ENCODE measurements at places on chromosomes 4 and X.

- no peak for DNase-seq
These were observed 17.4 kb downstream of the VEGFC start for GRCh38 chr4:176775338-176775737.

DNA sequence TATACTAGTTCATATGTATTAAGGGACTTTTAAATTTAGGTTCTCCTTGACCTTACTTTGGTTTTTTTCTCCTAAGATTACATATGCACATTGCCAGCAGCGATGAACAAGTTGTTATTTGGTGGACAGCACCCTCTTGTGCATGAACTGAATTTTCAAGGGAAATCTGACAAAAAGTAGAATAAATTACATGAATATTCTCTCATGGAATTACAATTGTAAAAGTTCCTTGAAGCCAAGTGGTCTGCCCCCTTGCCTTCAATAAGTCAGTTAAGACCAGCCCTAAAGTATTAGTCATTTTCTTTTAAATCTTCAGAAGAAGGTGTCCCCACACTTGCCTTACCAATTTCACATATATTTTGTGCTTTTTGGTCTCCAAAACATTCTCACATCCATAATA, 30.7 kb upstream of the SMARCA5 start:
- DNase-seq: no peak

DNA sequence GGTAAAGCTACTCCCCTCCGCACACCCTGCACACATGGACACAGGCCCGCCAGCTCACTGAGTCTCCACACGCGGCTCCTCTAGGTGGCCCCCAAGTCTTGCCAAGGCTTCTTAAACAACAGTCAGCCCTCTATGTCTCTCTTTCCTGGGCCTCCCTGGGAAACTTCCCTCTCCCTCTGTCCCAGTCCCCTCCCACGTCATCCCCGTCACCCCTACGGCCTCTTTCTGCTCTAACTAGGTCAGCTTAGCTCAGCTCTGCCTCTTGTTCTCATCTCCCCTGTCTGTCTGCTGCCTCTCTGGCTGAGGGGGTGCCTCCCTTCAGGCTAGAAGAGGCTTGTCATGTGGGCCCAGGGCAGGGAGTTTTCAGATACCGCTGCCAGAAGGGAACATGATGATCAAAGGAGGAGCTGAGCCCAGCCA, 38.8 kb downstream of the SEPTIN6 start:
- DNase-seq: no peak

- no peak for DNase-seq
These were observed 19.9 kb downstream of the AWAT2 start for GRCh38 chrX:70029863-70030262.

GRCh38 chr4:137359691-137360315, 172.5 kb downstream of the PCDH18 start:
- DNase-seq: no peak

DNA sequence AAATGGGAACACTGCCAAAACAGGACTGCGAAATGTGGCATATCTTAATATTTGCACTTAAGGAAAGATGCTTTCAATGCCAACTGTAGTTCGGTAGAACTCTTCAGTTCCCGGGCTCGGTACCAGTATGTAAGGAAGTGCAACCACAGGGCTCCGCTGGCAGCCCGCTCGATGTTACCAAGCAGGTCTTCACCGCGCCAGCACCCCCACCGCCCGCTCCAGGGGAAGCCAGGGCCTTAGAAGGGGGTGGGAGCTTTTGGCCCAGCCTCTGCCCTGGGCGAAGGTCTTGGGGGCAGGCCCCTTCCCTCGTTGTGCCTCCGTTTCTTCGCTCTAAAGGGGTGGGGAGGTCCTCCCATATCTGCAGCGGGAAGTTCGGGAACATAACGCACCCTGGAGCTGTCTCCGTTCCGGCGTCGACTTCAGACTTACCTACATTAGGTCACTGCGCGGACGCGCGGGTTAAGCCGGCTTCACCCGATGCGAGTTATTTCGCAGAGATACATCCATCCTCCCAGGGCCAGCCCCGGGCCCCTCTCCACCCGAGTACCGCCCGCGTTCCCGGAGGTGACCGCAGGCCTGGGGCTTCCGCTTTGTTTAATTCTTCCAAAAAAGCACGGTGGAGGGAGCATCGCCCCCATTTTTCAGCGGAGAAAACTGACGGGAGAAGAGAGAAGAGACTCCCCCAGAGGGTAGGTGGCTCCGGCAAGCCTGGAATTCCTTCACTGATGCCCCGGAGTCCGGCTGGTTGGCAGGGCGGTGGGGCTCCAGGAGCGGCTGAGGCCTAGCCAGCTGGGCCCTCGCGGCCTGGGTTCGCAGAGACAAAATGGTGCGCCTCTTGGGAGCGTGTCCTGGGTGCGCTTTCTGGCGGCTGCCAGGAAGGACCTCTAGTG, 1.0 kb upstream of the HMX1 start:
- DNase-seq: no peak

GRCh38 chrX:111460607-111461006, 48.6 kb upstream of the DCX start:
- no peak for DNase-seq

DNA sequence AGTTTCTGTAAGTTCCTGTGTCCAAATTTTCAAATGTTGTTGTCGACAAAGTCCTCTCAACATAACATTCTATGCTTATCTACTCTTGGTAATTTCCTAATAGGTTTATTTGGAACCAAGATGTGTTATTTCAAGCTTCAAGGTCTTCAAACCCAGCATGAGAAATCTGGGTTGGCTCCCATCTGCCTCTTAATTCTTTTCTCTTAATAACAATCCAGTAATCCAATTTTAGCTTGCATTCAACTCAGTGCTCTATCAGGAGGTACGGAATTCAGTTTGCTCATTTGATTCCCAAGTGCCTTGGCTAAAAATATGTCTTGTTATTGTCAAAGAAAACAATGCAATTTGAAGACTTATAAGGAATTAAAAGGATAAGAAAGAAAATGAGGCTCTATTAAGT, 235.5 kb upstream of the MID1 start:
- DNase-seq: no peak

DNA sequence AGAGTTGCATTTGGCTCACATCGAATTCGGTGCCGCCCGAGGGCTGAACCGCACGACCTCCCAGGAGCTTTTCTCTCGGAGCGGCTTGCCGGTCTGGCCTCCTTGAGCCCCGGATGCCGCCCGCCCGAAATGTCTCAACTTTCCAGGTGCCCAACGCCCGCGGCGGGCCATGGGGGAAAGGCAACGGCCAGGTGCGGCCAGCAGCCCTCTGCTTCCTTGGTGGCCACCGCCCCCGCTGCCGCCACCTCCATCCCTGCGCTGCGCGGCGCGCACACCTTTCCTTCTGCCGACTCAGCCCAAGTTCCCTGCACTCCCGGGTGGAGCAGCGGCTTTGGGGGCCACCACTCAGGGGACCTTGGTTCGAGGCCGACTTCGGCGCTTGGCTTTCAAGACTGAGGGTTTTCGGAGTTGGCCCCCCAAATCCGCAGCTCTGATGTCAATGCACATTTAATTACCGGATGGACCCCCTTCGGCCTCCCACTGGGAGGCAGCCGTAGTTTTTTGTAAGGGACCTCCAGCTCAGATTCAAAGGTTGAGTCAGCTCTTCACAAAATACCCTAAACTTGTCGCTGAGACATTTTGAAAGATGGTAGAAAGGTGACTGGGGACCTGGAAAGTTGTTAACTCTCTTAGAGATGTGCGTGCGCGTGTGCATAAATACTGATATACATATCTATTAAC, 1.1 kb downstream of the AFF2 start:
- DNase-seq: no peak

DNA sequence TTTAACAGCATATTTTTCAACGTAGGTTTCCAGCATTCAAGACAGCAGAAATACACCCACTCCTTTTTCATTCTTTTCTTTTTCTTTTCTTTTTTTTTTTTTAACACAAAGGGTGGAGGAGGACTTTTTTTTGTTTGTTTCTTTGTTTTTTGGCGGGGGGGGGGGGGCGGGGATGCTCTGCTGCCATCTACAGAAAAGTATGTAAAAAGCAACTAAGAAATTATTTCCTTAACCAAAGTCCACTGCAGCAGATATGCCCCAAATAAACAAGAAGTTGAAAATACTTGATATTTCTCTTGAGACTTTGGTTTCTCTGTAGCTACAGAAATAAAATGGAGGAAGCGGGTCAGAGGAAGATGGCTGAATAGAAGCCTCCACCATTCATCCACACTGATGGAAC, 63.2 kb upstream of the PBDC1 start:
- no peak for DNase-seq

GRCh38 chrX:66632473-66632872, 6.4 kb downstream of the EDA2R start:
- no peak for DNase-seq

GRCh38 chr4:184104419-184105101, 113.1 kb downstream of the ENPP6 start:
- DNase-seq: no peak

DNA sequence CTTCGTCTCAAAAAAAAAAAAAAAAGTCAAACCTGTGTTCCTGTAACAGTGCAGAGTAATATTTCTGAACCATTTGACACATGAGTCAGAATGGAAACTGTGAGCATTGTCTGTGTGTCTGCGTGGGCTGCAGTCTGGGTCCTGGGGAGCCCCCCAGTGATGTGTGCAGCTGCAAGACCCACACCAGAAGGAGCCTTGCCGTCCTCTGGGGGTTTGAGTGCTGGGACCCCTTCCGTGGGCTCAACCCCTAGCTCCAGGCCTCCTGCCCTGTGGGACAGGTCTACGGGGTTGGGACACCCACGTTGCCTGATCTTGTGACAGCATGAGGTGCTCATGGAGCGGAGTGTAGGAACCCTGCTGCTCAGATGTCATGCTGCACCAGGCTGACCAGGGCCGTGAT, 43.7 kb downstream of the DDX3X start:
- no peak for DNase-seq

- no peak for DNase-seq
These were observed 34.8 kb downstream of the CCNQ start for GRCh38 chrX:153564047-153564606.

GRCh38 chr4:101147283-101147682, 200.0 kb downstream of the PPP3CA start:
- DNase-seq: no peak

All from activated CD8-positive, alpha-beta memory T cell treated with anti-CD3 and anti-CD28 coated beads for 1 hour (primary cell).